Esophagus mucosa (tissue), 1 donor: ENCODE measurements at places on chromosomes 5 and 9. TPM values are rescaled to one million over a fixed set of nuclear protein-coding genes. Genes with fewer than 3 reads are reported as not detected.

DNA sequence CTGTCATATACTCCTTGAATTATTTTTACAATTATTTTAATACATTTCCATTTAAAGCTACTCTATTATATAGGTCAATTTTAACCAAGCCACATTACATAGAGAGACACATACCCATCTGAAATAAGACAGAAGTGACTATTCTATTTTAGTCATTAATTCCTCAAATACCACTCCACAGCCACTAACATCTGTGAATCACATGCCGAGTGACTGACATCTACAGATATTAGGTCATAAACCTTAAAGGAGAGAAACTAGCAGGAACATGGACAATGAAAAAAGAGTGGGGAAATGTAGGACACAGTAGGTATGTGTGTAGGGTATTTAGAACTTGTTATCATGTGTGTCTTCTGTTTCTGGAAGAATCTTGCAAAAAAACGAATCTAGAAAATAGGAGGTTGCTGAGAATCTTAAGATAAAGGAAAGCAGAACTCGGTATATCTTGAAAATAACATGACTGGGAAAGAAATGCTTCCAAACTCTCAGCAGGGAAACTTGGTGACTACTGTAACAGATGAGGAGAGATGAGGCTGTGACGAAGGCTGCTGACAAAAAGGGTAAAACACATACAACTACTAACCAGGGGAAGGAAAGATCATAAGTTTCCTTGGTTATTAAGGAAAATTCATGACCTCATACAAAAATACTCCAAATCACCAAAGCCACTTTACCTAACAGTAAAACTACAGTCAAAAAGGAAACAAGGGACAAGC is 84.6 kb downstream of the PLPP1 start:
- no peak for ATAC-seq

DNA sequence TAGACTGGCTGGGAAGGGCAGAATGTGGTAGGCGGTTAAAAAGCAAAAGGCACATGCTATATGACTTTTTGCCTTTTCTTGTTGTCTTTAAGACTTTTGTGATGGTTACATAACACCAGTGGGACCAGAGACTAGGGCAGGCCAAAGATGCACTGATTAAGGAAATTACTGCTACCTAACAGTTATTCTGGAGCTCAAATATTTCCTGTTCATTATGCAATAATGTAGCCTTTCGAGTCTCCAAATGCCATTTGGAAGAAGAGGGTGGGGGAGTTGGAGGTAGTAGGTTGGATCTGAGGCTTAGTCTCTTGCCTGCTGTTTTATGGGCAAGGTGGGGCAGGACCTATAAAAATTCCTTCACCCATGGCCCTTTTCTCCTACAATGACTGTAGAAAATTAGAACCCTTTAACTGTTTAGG is 51.7 kb downstream of the SH3GL2 start:
- ATAC-seq: no peak

- ATAC-seq: no peak
These were observed 20.0 kb downstream of the ANKRD33B start for GRCh38 chr5:10583663-10584572.

- ATAC-seq: no peak
These were observed 55.7 kb upstream of the CARTPT start for GRCh38 chr5:71663191-71663969.

GRCh38 chr9:136653323-136654079 is 9.2 kb upstream of the EGFL7 start:
- no peak for ATAC-seq

- no peak for ATAC-seq
These were observed 143.8 kb downstream of the MELK start for GRCh38 chr9:36716496-36716895.

DNA sequence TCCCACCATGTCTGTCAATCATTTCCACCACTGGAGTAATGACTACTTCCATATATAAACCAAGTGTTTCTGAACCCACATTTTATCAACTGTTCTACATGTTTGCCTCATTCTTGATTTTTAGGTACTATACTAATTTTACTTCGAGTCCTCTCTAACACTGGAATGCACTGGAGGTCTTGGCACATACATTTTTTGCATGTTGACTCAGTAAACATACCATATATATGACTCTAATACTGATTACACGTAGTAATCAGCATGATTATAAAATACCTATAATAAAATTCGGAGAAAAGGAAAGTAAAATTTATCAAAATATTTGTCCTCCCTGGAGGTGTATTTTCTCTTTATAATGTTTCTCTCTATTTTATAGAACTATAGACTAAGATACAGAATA is 621.7 kb upstream of the NUDT12 start:
- ATAC-seq: no peak

DNA sequence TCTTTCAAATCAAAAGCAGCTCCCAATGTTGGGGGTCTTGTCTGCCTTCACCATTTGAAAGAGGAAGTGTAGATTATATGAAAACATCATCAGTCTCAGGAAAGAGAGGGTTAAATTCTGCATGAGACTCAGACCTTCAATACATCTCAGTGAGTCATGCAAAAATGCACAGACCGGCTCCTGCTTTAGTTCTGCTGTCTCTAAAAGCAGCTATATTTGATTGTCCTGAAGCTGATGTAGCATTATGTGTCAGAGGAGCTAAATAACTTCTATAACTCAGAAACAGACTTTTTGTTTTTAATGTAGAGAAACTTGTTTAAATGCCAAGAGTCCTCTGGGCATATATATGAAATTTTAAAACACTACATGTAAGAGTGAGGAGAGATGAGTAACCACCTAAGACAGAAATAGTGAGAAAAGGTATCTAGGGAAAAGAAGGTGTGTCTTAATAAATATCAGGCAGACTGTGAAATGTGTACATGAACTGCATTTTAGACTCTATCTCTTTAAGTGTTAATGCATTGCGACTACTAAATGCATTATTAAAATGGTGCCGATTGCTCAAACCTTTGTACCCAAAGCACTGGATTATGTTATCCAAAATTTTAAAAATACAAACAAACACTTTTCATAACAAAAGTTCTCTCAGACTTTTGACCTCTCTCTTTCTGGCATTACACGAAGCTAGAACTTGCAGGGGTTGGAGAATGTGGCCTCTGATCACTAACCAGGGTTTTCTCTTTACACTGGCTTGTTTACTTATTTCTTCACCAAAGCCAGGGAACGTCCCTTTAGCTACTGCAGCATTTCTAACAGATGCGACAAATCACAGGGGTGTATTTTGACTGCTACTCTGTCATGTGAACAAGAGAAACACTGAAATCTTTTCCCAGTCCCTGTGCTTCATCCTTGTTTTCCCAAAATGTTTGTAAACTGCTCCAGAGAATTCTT is 302.3 kb downstream of the ARL15 start:
- ATAC-seq: peak; percentile 77

GRCh38 chr5:87195104-87195591 is 72.5 kb upstream of the RASA1 start:
- no peak for ATAC-seq

- no peak for ATAC-seq
These were observed 9.5 kb upstream of the SFXN1 start for GRCh38 chr5:175468892-175469291.

DNA sequence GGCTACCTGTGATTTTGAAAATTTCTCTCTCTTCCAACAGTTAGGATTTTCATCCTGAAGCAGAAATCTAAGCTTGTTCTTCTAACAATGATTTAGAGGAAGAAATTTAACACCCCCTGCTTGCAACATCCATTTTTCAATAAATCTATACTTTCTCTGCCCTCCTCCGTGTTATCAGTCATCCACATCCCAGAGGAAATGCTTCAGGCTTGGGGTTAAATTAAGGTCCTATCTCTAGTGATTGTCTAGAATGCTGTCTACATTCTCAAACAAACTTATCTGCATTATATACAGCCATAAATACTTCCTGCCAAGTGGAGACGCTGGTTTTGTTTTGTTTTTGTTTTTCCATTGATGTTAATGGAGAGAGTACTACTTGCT is 371.0 kb downstream of the CSNK1G3 start:
- ATAC-seq: no peak

GRCh38 chr5:149277801-149278200 is 6.1 kb downstream of the AFAP1L1 start:
- no peak for ATAC-seq

GRCh38 chr9:19145881-19146280 is 18.6 kb upstream of the PLIN2 start:
- ATAC-seq: no peak

GRCh38 chr9:121366611-121367192 is 3.3 kb downstream of the STOM start:
- no peak for ATAC-seq

Gene GABRA6
- total RNA-seq: not detected

Gene NOXA1
- 5.5 TPM for total RNA-seq

Gene GABRG2
- not detected for total RNA-seq

Gene KCNMB1
- 0.64 TPM for total RNA-seq

Gene ADAMTS12
- total RNA-seq: 0.52 TPM
